ENCODE measurements at places on chromosomes 5 and 9.

DNA sequence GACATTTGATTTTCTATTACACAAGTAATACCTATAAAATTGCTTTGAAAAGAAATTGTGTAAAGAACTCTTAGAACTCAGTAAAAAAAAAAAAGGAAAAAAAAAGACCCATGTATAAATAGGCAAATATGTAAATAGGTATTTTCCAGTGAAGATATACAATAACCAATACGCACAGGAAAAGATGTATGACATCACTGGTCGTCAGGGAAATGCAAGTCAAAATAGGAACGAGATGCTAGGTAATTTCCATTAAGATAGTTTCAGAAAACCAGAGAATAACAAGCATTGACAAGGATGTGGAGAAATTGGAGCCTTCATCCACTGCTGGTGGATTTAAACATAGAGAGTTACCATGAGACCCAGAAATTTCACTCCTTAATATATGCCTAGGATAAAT, 708.8 kb downstream of the MTRR start:
- DNase-seq, result no peak

DNA sequence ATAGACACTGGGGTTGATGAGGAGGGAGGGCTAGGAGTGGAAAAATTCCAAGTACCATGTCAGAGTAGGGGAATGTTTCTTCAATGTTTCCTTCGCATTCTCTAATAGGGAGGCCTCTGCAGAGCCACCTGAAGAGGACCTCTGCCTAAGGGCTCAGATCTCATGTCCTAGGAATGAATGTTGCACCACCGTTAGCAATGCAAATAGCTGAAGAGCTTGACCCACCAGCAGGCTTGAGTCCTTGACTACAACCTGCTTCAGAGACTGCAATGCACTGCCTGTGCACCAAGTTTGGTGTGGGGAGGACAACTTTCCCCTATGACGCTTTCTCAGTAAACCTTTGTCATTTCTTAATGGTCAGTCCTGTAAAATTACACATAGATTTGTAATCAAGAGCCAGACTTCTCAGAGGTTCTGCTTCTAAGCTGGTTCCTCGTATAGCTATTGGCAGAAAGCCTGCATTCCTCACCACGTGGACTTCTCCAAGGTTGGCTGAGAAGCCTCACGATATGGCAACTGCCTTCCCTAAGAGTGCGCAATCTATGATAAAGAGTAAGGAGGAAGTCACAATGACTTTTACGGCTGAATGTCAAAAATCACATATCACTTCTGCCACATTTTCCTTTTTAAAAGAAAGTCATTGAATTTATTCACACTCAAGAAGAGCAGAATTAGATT, 600.7 kb upstream of the PTGER4 start:
- DNase-seq, result no peak

GRCh38 chr5:9588254-9588653, 41.9 kb downstream of the TAS2R1 start:
- no peak for DNase-seq

GRCh38 chr5:133904641-133905040, 63.8 kb downstream of the C5orf15 start:
- no peak for DNase-seq

DNA sequence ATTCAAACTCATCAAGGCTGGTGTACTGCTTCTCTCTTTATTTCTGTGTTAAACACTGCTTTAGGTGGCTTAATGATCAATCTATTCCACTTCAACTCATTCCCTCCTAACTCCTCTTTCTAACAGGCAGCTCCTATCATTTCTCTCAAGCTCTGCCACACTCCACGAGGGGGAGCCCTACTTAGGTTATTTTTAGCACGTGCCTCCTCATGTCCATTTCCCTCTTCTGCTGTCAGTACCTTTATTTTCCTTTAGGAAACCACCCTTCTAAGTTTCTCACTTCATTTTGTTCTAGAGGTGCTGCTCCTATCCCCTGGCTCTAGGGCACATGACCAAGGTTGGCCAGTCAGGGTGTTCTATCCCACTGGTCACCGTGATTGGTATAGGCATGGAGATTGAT, 6.7 kb upstream of the BRINP1 start:
- no peak for DNase-seq

DNA sequence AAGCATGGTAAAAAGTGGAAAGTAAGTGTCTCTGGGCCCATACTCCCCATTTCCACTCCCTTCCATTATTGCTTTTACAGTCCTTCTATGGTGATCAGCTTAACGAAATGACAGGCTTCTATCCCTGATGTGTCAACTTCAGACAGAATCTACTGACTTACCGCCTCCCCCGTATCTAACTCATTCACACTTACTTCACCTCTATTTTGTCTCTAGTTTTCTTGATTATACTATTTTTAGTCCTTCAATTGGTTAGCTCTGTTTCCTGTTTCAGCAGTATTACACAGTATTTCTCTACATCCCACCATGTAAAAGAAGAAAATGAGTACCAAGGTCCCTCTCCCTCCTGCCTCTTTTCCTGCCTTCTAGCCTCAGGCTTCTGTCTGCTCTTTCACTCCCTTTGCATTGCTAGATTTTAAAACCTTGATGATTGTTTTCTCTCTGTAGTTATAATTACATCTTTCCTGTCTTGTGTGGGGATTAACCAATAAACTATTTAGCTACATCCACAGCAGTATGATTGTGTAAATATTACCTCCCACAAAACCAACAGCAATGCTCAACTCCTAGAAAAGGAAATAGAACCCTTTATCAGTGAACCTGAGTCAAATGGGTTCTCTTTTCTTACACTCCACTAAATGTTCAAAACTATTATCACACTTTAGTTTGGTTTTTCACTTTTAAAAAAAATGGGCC, 53.4 kb downstream of the GNAQ start:
- DNase-seq, result no peak

DNA sequence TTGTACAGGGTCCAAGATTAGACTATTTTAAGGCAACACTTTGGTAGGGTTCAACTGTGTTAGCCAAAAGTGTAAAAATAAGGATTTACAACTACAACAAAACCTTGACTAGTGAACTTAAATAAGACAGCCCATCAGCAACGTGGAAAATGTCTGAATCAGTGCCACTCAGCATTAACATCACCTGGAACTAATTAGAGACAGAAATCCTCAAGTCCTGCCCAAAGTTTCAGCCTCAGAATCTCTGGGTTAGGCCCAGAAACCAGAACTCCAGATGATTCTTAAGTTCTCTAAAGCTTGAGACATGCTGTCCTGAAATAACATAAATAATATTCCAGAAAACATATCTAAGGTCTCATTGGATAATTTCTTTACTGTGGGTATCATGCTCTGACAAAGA, 118.6 kb downstream of the SEMA6A start:
- no peak for DNase-seq

DNA sequence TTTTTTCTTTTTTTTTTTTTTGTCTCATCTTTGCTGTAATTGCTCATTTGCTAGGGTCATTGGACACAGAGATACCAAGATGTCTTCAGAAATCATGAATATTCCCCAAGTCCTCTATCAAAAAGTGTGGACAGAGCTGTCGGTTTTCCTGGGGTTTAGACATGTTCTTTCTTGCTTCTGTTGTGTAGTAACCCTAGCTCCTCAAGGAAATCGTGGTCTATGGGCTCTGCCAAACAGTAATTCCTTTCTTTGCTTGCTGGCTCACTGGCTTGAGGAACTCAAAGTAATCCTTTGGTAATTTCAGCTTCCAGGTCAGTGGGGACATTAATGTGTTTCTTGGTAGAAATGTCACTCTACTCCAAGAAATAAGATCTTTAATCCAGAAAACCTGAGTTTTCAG, 101.7 kb downstream of the TMC1 start:
- no peak for DNase-seq

- DNase-seq, result no peak
These were observed 18.3 kb upstream of the IL13 start for GRCh38 chr5:132639706-132640130.

DNA sequence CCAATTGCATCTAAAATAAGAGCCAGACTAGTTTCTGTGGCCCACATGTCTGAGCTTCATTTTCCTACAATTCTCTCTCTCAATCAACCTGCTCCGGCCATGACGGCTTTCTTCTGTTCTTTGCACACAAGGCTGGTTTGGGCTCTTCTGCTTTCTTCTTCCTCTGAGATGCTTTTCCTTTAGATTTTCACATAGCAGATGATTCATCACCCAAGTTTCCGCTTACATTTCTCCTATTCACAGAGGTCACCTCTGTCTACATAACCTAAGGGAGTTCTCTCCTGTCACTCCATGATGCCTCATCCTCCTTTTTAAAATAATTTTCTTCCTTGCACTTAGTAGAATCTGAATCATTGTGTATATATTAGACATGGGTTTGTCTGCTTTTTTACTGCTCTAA, 334.6 kb upstream of the TUSC1 start:
- DNase-seq, result no peak

DNA sequence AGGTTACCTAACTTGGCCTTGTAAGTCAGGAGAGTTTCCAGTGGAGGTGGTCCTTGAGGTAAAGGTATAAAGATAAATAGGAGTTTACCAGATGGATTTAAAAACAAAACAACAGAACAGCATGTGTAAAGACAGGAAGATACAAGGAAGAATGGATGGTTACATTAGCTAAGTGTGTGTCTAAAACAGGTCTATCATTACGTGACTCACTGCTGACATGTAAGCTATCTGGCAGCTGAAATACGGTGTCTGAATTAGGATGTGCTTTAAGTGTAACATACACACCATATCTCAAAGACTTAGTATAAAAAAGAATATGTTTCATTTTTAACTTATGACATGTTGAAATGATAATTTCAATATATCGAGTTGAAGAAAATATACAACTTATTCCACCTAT, 405.1 kb upstream of the ADAMTSL1 start:
- no peak for DNase-seq

DNA sequence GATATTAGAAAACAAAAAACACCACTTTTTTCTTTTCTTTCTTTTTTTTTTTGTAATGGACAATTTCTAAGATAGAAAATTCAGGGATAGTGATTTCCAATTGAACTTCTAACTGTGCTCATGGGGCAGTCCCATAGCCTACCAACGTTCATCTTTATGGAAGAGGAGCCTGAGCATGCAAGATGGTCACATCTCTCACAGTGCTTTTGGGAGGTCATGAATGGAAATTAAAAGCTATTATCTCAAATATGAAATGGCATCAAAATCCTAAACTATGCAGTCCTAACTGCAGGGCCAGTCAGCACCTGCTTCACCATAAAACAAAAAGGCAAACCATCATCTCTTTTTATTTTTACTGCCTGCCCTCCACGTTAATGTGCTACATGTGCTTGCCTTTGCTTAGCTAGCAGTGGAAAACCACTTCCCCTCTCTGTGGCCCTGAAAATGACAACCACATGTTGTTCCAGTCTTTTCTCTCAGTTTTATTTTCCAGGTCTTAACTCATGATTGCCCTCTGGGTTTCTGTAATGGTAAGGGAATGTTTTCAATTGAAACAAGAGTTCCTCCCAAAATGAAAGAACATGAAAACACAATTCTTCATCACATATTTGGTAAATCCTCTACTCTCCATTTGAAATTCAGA, 16.7 kb downstream of the IFNB1 start:
- DNase-seq, result no peak

DNA sequence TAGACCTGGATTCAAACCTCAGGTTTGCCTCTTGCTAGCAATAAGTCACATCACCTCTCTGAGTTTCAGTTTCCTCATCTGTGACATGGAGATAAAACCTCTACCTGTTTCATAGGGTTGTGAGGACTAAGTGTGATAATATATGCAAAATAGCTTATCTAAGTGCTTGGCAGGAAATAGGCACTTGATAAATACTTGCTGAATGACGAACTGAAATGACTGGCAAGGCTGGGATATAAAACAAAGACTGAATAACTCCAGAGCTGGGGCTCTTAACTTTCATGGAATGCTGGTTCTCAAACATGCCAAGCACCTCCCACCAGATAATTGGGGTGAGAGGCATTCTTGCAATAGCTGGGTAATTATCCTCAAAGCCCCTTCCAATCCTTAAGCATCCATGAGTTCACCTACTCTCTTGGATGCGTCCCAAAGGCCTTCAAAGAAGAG, 87.6 kb downstream of the ADRB2 start:
- no peak for DNase-seq

DNA sequence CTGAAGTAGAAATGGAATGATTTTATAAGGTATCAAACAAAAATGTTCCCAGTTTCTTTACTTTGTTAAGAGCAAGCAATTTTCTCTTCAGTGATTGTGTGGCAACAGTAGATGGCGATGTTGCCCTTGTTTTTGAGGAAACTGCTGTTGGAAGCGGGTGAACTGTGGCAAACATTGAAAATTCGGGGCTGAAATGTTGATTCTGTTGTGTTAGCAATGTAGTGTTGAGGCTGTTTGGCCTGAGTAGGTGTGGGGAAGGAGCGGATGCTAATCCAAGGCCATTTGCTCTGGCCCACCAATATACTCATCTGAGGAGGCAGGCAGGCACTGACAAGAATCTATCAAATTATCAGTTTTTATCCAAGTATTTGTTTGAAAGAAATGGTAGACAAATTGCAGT, 129.8 kb downstream of the SLC12A2 start:
- no peak for DNase-seq
